Right ventricle myocardium superior (tissue), 1 donor: ENCODE measurements at places on chromosomes 2 and 18.

DNA sequence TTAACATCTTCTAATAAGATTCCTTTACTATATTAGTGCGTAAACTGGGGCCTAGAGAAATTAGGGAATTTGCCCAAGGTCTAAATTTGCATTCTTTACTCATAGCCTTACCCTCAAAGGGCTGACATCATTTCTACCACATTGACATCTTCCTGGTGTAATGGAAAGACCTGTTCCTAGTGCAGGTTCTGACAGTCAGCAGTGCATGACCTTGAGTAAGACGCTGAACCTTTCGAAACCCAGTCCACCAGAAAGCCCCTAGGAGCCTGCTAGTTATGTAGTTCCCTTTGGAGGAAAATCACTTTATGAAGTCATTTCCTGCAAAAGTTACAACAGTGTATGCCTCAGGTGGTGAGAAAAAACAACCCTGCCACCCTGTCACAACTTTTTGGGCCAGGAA is 388.3 kb downstream of the TNS1 start:
- DNase-seq: no peak

- no peak for DNase-seq
These were observed 175.7 kb upstream of the RND3 start for GRCh38 chr2:150663143-150663542.

DNA sequence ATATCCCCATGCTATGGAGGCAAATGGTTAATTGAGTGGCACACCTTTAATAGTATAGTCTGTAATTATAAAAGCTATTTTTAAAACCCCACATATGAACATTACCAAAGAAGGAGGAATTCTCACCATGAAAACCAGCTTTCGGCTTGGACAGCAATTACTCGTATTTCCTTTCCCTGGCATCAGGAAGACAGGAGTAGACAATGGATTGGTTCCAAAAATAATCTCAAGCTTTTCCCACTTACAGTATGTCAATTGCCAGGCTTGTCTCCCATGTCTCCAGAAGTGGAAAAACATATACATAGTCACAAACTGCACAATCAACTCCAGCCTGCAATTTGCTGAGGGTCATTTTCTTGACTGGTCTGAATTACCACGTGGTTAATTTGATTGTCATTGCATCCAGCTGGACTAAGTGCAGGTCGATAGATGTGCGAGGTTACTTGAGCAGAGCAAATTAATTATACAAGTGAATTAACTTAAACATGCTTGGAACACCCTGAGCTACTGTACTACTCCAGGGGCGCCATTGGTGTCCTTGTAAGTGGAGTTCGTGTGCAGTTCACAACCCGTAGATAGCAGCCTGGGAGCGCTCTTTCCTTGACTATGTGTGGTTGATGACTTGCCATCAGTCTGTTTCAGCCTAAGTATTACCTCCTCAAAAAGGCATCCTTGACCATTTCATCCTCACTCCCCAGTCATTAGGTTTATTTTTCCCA is 124.3 kb upstream of the PELI1 start:
- no peak for DNase-seq

GRCh38 chr2:152097801-152098495 is 896 bp downstream of the CACNB4 start:
- DNase-seq: peak; percentile 61

DNA sequence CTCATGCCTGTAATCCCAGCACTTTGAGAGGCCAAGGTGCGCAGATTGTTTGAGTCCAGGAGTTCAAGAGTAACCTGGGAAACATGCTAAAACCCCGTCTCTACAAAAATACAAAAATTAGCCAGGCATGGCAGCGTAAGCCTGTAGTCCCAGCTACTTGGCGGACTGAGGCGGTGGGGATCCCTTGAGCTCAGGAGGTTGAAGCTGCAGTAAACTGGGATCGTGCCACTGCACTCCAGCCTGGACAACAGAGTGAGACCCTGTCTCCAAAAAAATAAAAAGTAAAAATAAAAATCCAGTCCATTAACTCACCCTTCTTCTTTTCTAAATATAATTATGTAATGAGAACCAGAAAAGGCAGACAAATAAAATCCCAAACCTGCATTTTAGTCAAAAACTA is 8.2 kb downstream of the BAZ2B start:
- DNase-seq: no peak

DNA sequence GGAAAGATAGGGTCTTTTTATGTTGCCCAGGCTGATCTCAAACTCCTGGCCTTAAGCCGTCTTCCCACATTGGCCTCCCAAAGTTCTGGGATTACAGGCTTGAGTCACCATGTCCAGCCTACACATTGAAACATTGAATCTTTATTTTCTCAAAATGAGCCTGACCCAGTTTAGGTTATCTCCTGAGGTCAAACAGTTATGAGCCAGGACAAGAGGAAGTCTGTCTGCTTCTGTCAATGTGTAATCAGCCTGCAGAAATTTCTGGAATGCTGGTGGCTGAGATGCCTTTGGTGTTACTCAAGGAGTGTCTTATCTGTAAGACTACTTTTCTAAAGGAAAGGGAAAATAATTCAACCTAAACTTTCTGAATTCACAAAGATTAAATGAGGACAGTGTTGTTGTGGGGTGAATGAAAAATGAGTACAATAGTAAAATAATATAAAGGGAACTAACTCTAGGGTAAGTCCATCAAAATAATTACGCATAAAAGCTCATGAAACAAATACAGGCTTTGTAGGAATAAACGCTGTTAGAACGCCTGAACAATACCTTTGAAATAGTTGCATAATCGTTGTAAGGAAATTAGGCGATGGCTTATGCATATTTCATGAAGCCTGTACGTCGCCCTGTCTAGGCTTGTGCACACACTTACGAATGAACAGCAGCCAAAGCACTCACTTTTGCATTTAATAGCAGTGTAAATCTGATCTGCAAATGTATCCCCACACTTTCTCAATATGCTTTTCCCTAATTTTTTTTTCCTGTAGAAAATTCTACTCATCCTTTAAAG is 260.8 kb downstream of the RDH14 start:
- no peak for DNase-seq

GRCh38 chr2:233473386-233473791 is 93.2 kb downstream of the USP40 start:
- DNase-seq: peak; percentile 35

DNA sequence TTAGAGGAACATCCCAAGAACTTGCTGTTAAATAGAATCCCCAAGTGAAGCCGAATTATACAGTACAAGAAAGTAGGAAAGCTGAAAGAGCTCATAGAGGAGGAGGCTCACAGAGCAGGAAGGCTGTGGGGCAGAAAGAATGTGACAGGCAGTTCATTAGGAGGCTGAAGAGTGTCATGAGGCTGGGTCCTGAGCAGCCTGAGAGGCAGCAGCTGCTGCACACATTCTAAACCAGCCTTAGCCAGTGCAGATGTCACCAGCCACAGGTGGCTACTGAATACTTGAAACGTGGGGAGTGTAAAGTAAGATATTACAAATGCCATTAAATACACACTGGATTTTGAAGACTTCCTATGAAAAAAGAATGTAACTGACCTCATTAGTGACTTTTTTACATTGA is 490.2 kb upstream of the KLHL29 start:
- DNase-seq: no peak

GRCh38 chr2:168801961-168802858 is at the start of gene NOSTRIN:
Gene NOSTRIN, plus strand, starts transcription at chr2:168802637. Its CDS starts 10 bp downstream, at chr2:168802647.
- no peak for DNase-seq

- no peak for DNase-seq
These were observed 20.0 kb downstream of the BUB1 start for GRCh38 chr2:110657724-110658305.

DNA sequence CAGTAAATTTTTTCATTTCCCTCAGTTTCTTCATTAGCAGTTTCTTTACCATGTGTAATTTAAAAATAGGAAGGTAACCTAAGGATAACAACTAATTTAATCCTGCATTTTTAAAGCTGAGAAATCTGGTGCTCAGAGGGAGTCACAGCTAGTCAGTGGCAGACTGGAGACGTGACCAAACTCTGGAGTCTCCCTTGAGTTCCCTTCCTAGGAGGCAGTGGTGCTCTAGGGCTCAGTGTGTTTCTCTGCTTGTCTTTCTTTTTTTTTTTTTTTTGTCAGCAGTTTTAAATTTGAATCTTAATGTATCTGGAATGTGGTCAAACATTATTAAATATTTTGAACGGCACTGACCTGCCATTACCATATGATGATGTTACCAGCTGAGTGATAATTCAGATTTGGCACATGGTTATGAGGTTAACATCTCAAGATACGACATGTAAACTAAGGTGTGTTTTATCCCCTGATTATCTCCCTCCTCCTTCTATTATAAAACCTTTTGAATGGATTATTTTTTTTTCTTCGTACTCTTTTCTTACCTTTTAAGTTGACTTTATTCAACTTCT is 226.2 kb downstream of the GALNT13 start:
- no peak for DNase-seq
